ENCODE measurements at places on chromosomes 5 and 9.

GRCh38 chr9:113952676-113953075, 76.6 kb downstream of the ZNF618 start:
- DNase-seq, result no peak

DNA sequence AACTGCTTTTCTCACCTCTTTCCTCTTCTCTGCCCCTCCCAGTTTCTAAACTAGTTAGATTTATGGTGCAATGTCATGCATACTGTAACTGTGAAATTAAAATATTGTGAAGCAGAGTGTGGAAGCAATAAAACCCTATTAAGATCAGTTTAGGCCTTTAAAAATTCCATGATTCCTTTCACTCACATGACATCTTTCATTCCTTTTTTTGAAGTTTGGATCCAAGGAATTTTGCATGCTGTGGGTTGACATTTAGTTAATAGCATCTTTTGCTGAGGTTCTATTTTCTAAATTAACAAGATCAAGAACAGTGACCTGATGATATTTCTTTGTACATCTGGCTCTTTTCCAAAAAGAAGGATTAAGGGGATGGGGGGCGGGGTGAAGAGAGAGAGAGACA, 13.7 kb downstream of the FOXD1 start:
- no peak for DNase-seq

- no peak for DNase-seq
These were observed 64.4 kb downstream of the MCCC2 start for GRCh38 chr5:71651579-71651978.

- no peak for DNase-seq
These were observed 28.7 kb upstream of the PALM2AKAP2 start for GRCh38 chr9:109751253-109751652.

- DNase-seq, result no peak
These were observed 43.7 kb upstream of the ERCC6L2 start for GRCh38 chr9:95831810-95832209.

GRCh38 chr9:99680191-99680590, 141.5 kb upstream of the NR4A3 start:
- peak; percentile 49 for DNase-seq

DNA sequence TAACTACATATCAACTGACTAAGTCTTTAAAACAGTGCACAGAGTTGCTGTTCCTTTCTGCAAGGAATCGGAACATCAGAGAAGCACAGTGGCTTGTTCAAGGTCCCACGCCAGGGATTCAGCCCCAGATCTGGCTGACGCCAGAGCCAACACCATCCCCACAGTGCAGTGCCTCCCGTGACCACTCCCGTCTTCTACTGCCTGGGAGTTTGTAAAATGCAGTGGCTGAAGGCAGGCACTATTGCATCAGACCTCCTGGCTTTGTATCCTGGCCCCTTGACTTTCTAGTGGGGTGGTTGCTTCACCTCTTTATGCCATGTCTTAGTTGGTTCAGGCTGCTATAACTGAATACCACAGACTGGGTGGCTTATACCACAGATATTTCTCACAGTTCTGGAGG, 131.0 kb downstream of the NSG2 start:
- no peak for DNase-seq

GRCh38 chr5:96433066-96433447, at the start of gene PCSK1:
Gene PCSK1, minus strand, starts transcription at chr5:96433248. Its CDS starts 206 bp downstream, at chr5:96433042.
- DNase-seq, result no peak

DNA sequence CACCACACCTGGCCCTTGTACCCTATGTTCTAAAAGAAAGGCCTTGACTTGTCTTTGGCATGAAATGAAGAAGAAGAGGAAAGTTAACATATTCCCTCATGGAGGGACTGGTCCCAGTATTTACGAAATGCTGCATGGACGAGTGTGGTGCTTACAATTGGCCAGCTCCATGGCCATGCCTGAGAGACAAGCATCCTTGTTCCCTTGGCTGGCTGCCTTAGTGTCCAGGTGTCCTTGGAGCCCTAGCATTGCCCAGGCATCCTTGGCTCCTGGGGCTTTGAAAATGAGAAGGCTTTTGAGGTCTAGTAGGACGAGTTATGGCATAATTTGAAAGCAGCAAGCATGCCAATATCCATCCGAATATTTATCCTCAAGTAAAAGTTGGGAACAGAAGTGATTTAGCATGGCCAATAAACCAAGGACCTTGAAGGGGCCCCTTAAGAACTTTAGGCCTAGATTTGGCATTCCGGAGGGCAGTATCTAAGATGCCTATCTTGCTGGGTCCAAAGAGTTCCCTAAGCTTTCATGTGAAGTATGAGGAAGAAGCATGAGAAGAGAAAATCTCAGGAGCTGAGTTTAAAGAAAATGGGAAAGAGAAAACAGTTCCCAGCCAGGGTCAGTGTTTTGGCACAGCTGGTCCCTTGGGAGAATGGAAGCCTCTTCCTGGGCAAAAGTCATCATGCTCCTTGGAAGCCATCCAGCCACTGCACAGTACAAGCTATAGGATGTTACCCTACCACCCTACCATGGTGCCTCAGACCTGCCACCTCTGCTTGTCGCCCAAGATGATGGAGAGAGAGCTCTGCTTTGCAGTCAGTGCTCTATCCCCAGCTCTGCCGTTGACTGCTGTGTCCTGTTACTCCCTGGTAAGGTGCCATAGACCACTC, 91.0 kb downstream of the AOPEP start:
- no peak for DNase-seq

DNA sequence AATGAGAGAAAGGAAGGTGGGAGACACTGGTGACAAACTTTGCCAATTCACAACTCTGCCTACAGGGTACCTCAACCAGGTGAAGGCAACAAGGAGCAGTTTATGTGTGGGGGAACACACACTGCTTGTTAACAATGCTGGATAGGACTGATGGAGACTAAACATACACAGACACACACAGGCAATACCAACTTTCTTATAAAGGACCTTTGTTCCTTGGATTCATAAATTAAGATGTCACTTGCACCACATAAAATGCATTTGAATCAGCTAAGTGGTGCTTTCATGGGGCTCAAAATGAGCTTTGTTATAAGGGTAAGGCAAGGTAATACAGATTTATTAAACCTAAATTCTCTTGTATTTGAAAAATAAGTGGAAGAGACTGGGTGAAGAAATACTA, 4.0 kb downstream of the TSTD2 start:
- no peak for DNase-seq

DNA sequence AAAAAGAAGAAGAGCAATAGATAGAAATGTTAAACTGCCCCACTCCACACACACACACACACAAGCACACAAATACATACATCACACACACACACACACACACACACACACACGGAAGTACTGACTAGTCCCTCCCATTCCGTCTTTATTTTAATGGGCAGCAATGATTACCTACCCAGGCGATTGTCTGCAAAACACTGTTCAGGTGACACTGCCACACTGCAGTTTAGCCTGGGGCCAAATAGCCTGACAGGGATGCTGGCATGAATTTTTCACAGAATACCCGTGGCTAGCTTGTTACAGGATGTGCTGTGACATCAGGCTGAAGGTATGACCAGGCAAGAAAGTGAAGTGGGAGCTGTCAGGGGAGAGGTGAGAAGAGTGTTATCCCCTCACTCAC, 86.9 kb downstream of the FRMD3 start:
- no peak for DNase-seq

GRCh38 chr5:138772986-138773594, 19.9 kb downstream of the CTNNA1 start:
- no peak for DNase-seq

DNA sequence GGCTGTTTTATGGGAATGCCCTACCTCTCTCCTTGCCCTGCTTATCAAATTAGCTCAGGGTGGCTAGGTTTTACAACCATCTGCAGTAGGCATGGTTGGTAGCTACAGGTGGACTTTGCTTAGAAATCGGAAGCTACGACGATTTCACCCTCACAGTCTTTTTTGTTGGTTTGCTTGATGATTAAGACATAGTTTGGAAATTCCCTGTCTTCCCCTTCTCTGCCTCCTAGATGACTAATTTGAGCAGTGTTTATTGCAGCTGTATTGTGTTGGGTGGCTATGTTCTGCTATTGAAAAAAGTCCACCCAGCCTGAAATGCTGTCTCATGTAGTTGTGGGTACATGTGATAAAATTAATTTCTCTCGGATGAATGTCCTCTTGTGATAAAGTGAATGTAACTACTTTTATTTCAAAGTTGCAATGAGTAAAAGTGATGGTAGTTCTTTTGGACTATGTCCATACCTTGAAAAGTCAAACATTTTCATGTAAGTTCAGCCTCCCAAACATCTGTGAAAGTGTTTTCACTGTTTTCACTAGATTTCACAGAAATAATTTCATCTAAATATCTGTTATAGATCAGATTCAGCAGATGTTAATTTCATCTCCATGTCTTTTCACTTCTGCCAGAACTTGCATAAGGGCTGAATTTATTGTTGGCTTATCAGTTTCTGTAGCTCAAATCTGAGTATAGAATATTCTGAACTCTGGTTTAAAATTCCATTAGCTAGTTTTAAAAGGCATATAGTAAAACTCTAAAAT, 37.3 kb upstream of the FYB1 start:
- DNase-seq, result peak; percentile 70

DNA sequence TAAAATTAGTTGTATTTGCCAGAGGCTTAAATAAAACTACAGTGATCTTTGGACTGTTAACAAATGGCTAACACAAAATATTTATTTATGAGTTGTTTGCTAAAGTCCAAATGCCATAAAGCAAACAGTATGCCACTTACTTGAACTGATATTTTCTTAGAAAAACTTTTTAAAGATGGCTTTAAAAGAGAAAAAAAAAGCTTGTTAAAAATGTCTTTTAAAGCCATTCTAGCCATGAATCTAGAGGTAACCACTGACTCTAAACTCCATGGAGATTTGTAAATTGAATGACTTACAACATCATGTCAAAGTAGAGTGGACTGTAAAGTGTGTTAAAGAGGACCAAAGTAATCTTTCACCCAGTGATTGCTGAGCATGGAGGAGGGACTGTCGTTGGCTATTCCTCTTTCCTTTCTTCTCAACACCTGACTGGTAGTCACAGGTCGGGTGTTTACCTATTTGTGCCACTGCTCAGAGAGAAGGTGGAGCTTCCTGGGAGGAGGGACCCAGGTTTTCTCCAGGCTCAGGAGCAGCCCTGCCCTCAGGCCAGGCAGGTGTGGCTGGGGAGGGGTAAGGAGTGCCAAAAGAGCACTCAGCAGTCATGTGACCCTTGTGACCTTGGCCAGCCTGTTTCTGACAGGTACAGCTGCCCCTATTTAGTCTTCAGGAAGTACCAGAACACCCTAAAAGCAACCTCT, 69.1 kb upstream of the TJP2 start:
- no peak for DNase-seq

DNA sequence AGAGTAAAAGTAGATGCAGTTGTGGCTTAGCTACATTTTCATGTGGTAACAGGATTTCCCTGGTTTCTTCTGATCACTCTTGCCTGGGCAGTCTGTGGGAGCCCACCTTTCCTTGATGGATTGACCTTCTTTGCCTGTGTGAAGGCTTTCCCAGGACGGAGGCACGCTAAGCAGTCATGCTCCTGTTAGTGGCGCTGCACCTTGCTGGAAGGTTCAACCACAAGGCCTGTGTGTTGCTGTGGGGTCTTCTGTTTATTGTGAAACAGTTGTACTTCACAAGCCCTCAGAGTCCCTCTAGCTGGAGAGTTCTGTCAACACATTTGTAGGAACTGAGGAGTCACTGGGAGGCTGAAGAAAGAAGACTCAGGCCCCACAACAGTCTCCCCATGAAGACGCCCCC, 402.0 kb downstream of the IRX1 start:
- no peak for DNase-seq

- no peak for DNase-seq
These were observed 17.3 kb downstream of the PTGES start for GRCh38 chr9:129735546-129735945.

DNA sequence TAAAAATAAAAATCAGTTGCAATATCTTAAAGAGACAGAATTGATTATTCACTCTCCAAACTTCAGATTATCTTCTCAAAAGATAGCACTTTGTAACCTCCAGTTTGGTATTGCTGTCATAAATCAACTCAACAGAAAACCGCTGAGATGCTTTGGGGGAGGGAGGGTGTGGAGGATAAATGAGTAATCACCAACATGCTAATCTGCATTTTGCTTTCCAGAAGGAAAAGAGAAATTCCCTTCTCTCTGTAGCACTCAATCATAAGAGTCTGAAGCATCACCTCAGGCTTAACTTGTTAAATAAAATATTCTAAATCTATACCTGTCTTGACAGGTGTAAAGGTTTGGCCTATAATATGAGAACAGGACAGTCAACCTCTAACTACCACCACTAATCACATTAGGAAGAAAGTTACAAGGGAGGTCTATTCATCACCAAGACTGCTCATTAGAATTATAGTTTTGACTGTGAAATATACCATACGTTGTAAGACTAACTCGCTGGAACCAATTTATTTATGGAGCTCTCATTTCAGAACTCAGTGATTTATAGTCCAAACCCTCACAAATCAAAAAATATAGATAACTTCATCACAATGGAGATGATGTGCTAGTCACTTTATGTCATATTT, 89.0 kb downstream of the PIK3R1 start:
- no peak for DNase-seq

GRCh38 chr9:134600371-134600770, 41.2 kb upstream of the COL5A1 start:
- DNase-seq, result no peak

- DNase-seq, result no peak
These were observed 52.3 kb downstream of the UGCG start for GRCh38 chr9:111948951-111949350.

DNA sequence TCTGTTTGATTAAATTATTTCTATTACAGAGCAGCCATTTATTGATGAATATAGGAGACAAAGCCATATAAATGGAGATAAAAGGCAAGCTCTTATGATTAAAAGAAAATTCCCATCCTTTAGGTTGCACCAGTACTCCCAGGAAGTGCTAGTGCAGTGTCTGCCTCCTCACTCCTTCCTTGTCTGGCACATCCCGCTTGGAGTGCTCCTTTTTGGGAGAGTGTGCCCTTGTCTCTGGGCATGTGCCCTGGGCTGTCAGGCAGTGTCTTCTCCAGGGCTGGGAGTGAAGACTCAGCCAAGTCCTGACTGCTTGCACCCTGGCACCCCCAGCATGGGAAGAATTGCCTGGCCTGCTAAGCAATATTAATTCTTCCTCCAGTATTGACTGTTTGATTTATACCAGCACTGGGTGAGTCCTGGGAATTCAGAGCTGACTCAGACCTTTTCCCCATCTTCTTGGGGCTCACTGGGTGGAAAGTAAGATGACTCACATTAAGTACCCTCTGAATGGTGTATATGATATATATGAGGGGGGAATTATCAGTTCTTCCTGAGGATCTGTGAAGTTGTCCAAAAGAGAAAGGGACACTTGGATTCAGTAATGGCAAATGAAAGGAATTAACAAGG, 62.1 kb downstream of the ZSWIM6 start:
- DNase-seq, result no peak

- DNase-seq, result no peak
These were observed 466 bp downstream of the SMC2 start for GRCh38 chr9:104094534-104095015.

- DNase-seq, result no peak
These were observed 15.5 kb upstream of the SHB start for GRCh38 chr9:38084556-38084880.

GRCh38 chr5:131423056-131423455, 159.2 kb downstream of the CDC42SE2 start:
- no peak for DNase-seq

DNA sequence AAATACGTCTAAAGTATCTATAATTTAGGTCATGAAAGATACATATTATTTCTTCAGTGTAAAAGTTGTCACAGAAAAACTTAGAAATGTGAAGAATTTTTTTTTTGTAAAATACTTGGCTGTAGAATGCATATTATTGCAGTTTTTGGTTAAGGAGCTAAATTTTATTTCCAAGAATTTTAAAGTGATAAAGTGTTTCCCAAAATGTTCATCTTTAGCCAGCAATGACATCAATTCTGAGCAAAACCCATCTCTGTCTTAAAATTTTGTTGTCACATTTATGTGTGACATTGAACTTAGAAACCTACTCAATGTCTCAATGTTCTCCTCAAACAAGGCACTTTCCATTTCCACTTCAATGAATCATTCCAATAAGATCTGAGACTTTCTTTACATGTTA, 47.8 kb upstream of the RPS23 start:
- no peak for DNase-seq
